A549 treated with GW870086 at 1 μM for 4 hours (cell line): ENCODE measurements at places on chromosomes 12 and 14. TPM values are rescaled to one million over a fixed set of nuclear protein-coding genes. Genes with fewer than 3 reads are reported as not detected.

Gene C12orf56
- 0.03 to 0.24 TPM (median 0.03 TPM) in 3 of 5 replicates, not detected in the others for total RNA-seq

Gene TAS2R31
- 0.13 to 0.15 TPM in 2 of 5 replicates, not detected in the others for total RNA-seq

Gene POTEG
- 0.06 TPM in 1 of 5 replicates, not detected in the others for total RNA-seq

Gene KIF21A
- total RNA-seq: 13.9 to 25.0 TPM (median 22.4 TPM) in 5 replicates

Gene POMT2
- 25.4 to 33.3 TPM (median 29.7 TPM) in 5 replicates for total RNA-seq

Gene COL2A1
- 0.02 to 0.08 TPM (median 0.06 TPM) in 4 of 5 replicates, not detected in the other for total RNA-seq

Gene KSR2
- 0.53 to 0.72 TPM (median 0.65 TPM) in 5 replicates for total RNA-seq

Gene TMEM132C
- total RNA-seq: not detected in 5 replicates

Gene ALG10
- total RNA-seq: 4.5 to 6.7 TPM (median 5.2 TPM) in 5 replicates

Gene CLEC2A
- not detected in 5 replicates for total RNA-seq

Gene PNN
- total RNA-seq: 36.0 to 53.9 TPM (median 44.5 TPM) in 5 replicates

Gene SPTB
- total RNA-seq: 1.5 to 2.5 TPM (median 2.0 TPM) in 5 replicates

Gene CISTR
- total RNA-seq: not detected in 5 replicates

Gene ASB2
- 0.65 to 1.7 TPM (median 0.75 TPM) in 5 replicates for total RNA-seq

Gene ACRBP
- 0.19 to 0.24 TPM (median 0.19 TPM) in 3 of 5 replicates, not detected in the others for total RNA-seq

Gene NRL
- 0.75 to 1.1 TPM (median 1.0 TPM) in 5 replicates for total RNA-seq

Gene GCN1
- 46.8 to 62.0 TPM (median 57.0 TPM) in 5 replicates for total RNA-seq

Gene GARIN6
- not detected in 5 replicates for total RNA-seq

Gene CNTN1
- 38.7 to 59.8 TPM (median 55.1 TPM) in 5 replicates for total RNA-seq

Gene NDRG2
- total RNA-seq: 2.5 to 3.3 TPM (median 2.7 TPM) in 5 replicates
